ENCODE measurements at places on chromosomes 3 and 15.

DNA sequence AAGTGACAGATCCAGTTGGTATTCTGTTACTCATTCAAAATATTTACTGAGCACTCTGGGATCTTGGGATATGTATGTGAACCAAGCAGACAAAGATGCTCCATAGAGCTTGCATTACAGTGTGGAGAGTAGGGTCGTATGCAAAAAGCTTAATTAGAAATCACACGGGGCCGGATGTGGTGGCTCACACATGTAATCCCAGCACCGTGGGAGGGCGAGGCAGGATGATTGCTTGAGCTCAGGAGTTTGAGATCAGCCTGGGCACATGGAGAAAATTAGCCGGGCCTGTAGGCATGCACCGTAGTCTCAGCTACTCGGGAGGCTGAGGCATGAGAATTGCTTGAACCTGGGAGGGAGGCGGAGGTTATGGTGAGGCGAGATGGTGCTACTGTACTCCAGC, 68.7 kb upstream of the MB21D2 start:
- DNase-seq: no peak

DNA sequence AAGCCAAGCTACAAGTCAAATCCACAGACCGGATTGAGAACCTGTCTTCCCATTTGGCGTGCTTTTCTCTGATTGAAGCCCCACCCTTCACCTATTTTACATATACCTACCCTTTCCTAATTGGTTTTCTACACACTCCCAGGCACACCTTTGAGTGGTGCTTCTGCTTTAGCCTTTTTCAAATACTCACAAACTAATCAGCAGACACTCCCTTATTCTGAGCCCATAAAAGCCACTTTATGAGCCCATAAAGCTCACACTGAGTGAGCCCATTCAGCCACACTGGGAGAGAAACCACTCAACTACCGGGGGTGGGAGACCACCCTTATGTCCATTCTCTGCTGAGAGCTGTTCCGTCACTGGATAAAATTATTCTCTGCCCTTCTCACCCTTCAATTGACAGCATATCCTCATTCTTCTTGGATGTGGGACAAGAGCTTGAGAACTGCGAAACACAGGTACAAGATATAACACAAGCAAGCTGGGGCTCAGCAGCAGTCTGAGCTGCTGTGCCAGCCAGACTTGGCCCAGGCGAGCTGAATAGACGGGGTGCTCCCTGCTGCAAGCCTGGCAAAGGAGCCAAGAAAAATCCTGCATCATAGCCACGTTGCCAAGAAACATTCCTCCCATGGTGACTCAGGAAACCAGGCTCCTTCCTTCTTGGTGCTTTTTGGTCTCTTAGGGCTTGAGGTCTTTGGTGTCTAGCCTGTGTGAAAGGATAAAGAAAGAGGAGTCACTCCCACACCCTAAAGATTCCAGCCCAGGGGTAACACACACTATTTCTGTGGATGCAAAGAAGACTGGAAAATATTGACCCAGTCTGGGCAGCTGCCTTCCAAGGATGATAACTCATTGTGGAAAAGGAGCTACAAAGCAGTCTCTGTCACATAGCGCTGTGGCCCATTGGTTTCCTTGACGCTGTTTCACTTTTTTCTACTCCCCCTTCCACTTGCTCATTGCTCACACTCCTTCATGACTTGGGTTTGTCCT, 609.7 kb downstream of the MCTP2 start:
- no peak for DNase-seq

DNA sequence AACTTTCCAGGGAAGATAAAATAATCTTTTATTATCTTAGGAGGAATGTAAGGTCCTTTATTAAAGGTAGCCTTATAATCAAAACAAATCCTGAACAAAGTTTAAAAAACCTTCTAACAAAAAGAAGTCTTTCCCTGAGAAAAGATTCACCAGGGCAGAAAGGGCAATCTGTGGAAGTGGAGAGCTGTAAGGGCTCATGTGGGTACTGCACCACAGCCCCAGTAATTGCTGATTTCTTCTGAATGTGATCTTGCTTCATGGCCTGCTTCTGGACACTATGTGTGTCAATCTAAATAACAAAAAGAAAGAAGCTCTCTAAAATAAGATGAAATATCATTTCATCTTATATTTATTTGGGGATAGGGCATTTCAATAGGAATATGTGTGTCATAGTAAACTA, 1501.6 kb downstream of the OTOL1 start:
- DNase-seq: no peak

DNA sequence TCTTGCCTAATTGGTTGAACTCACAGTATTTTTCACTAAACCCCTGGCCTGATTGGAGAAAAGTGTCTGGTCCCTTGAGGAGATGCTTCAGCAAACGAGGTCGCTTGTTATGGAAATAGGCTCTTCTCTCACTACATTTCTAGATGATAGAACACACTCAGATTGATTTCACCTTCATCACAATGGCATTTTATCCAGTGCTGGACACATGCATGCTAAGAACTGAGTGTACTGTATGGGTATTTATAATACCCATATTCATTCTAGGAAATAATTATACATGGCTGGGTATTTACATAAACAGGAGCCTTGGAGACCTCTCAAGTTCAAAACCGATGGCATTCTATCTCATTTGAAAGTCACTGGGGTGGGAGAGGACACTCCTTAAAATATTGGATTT, 444.9 kb downstream of the LPP start:
- DNase-seq: no peak

DNA sequence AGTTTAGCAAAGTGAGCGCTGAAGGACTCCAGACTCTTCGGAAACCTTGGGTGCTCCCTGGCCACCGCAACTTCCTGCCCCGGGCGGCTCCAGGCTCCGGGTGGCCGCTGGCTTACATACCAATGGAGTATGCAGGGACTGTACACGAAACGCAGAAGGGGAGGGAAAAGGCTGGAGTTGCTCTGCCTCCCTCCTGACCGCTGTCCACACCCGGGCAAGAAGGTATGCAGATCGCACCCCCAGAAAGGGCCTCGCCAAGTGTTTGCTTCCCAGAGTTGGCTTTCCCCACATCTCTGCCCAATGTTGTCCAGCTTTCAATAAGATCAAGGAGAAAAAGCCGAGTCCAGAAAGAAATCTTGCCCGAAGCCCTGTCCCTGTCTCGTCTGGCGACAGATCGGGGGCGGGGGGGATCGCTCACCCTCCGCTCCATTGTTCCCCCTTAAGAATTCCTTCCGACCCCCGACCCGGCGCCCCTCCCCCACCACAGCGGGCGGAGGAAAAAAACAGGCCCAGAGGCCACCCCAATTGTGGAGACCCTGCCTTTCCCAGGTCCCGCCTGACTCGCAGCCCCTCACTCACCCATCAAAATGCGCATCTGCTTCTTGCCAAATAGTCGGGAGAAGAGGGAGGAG, 533 bp downstream of the ARF4 start:
- peak; percentile 83 for DNase-seq

DNA sequence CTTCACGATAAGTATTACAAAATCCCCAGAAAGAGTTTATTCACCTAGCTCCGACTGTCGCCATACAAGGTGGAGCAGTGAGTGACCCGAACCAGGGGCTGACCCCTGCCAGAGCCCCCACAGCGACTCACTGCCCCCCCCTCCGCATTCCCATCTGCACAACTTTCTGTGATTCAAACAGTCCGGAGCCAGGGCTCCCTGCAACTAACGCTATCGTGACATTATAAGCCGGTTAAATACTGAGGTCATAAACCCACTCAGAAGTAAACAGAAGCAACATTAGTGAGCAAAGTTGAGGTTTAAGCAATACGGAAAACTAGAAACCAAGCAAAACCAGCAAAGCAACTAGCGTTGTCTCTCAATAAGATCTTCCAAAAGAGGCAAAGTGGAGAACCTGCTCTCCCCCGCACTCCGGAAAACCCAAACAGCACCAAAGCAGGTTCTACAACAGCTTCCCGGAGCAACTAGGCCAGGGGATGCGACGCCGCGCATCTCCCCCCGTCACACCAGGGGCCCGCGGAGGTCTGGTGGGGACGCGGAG, 642 bp downstream of the SCAP start:
- peak; percentile 43 for DNase-seq

- no peak for DNase-seq
Measured at GRCh38 chr15:80106051-80106450, 46.6 kb downstream of the ZFAND6 start.

- no peak for DNase-seq
Measured at GRCh38 chr3:31433679-31433992, 99.1 kb upstream of the STT3B start.

GRCh38 chr3:173354124-173354523, 43.4 kb upstream of the NLGN1 start:
- no peak for DNase-seq

DNA sequence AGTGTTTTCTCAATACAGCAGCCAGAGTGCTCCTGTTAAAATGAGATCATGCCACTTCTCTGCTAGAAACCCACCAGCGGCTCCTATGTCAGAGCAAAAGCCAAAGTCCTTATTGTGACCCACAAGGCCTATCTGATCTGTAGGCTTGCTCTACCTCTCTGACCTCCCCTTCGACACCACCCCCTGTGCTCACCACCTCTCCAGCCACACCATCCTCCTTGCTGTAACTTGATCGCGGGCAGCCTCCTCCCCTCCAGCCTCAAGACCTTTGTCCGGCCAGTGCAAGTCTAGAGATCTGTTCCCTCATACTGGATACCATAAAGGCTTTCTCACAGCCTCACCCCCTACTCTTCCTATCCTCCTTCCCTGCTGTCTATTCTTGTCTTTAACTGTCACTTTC, 1.9 kb upstream of the IGDCC4 start:
- DNase-seq: no peak

DNA sequence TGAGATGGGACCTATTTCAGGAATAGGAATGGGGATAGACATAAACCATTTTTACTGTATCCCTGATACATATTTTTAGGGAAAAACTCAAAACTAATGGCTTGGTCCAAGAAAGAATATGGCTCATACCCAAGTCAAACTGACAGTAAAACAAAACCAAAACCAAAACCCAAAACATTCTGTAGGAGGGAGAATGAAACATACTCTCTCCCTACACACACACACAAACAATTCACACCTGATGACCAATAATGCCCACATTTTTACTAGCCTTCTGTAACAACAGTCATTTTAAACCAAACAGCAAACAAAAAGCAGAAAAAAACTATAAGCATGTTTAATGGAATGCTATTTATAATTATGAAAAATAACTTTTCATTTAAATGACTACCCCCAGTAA, 74.9 kb downstream of the NBEAL2 start:
- no peak for DNase-seq

DNA sequence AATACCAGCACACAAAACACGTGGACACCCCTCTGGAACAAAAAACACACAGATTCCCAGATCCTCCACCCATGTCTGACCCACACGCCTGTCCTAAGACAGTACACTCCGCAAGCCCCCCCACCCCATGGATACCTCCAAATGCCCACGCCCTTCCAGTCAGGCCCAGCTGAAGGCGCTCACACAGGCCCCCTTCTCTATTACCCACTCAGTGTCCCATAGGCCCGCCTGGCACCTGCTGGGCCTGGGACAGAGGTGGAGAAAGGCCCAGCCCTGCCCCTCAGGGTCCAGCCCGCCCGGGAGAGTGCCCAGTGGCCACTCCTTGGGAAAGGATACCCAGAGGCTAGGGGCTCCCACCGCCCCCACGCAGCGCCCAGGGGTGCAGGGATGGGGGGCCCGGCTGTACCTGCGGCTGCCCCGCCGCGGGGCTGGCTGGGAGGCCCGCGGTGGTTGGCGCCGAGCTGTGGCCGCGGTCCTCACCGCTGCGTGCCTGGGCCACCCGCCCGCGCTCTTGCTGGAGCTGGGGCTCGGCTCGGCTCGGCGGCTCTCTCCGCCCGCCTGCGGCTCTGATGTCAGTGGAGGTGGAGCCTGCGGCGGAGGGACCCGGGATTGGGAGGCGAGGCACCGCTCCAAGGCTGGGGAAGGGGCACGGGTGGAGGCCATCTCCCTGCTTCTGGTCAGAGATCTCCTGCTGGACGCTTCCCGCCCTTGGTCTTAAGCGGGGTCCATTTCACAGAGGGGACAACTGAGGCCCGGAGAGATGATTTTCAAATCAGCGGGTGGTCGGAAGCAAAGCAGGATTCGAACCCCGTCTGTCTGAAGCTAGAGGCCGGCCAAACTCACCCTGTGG, at the start of gene CAMK1:
Gene CAMK1 (minus strand): TSS at position 522 of the 850 bp plus-strand sequence. CDS start 2,198 bp downstream, outside the sequence.
- peak; percentile 78 for DNase-seq

GRCh38 chr3:68620211-68620610, 312.1 kb downstream of the TAFA4 start:
- no peak for DNase-seq

GRCh38 chr3:134004841-134005240, 24.9 kb downstream of the SLCO2A1 start:
- DNase-seq: peak; percentile 7

- DNase-seq: no peak
Measured at GRCh38 chr3:38488949-38489348, 7.2 kb upstream of the EXOG start.

DNA sequence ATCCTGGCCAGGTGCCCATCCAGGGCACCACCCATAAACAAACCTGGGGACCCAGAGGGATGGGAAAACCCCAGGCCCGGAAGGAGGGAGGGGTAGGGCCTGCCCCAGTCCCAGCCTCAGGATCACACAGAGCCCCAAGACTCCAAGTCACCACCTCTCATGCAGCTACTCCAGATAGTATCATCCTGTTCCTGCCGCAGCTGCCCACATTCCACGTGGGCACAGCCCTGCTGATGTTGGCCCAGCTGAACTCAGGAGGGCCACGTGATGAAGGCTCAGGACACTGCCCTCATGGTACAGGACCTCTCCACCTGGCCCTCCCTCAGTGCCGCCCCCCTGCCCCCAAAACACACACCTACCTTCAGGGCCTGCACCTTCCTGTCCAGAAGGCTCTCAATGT, 69.5 kb downstream of the CACNA2D2 start:
- no peak for DNase-seq

GRCh38 chr3:11651900-11652299, 8.2 kb upstream of the VGLL4 start:
- no peak for DNase-seq

DNA sequence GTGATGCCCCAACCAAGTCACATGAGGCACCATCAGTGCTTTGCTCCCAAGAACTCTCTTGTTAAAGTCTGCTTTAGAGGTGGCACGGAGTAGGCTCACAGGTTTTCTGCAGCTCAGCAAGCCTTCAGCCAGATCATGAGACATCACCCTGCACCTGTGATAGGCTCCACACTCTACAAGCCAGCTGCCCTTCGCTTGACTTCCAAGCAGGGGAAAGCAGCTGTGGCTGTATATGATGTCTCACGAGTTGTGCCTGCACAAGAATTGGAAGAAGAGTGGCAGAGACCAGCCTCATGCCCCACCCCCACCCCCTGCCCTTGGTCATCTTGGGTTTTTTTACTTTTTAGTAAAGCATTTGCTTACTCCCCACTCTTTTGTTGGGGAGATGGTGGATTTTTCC, 22.5 kb downstream of the MRPS11 start:
- no peak for DNase-seq

DNA sequence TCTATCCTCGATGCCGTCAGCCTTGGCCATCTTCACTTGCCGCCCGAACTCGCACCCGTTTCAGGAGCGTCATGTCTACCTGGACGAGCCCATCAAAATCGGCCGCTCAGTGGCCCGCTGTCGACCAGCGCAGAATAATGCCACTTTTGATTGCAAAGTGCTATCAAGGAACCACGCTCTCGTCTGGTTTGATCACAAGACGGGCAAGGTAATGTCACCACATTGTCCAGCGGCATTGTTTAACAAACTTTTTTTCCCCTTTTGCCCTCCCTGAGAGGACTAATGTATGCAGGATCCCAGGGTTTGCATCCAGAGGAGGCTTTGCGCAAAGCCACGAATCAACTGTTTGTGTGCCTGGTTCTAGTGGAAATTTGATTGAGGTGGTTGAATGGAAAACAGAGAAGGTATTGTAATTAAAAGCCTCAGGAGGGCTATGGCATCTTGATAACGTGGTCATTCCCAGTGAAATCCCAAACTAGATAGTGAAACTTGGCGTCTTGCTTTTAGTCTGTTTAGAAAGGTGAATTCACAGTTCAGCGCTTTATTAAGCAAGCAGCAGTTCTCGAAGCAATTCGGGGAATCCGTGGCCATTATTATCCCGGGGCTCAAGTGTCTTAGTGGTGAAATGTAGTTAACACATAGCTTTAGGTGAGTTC, 1.7 kb downstream of the SLMAP start:
- peak; percentile 40 for DNase-seq

Data from activated CD8-positive, alpha-beta memory T cell treated with anti-CD3 and anti-CD28 coated beads, Interleukin-2, amount 10 ng/mL, durations not matched to agents 7 days and 5 days (primary cell).